ENCODE measurements at places on chromosomes 7 and 10.
A peak's percentile ranks its signal among the peaks of the same experiment; 100 is the strongest.

- DNase-seq, result peak; percentile 63
Observed at GRCh38 chr7:128409596-128410450, at the start of gene IMPDH1. IMPDH1 (minus strand) TSS chr7:128409982; CDS start chr7:128409901, 81 bp downstream.

DNA sequence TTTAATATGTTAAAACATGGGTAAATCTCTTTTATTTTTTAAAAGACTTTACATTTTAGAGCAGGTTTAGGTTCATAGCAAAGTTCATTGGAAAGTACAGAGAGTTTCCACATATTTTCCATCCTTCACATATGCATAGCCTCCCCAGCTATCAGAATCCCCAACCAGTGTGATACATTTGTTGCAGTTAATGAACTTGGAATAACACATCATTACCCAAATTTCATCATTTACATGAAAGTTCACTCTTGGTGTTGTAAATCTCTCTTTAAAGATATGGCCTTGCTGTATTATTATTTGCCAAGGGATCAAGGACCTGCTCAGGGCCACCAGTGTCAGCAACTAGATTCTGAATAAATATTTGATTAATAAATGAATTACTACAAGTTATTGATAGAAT is 263.4 kb downstream of the CDK14 start:
- no peak for DNase-seq

DNA sequence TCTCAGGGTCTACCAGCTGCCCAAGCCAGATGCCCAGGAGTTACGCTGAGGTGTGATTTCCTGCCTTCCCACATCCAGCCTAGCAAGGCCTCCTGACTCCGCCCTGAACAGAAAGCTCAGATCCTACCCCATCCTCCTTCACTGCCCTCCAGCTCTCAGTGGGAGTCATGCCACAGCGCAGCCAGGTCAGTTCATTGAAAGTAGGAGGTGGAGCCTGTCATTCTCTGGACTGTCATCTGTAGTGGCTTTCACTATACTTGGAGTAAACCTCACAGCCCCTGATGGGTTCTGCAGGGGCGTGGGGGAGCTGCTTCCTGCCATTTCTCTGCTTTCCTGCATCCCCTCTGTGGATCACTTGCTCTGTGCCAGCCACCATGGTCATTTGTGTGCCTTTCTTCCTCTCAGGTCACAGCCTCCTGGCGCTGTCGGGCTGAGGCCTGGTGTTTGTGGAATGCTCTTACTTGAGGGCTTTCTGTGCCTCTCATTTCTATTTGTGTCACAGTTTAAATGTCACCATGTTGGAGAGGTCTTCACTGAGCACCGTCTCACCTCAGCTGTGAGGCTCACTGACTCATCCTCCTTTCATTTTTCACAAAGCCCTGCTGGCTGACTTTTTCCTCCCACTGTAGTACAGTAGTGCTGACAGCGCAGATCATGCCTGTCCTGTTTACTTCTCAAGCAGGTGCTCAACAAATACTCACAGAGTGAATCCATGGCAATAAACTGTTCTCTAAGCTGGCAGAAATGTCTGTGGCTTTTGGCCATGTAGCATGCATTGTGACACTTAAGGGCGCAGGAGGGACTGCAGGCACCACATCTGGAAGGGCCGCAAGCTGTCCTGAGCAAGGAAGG is 61.0 kb upstream of the TMEM248 start:
- no peak for DNase-seq

- DNase-seq, result no peak
Observed at GRCh38 chr7:45920502-45921380, at the start of gene IGFBP3. IGFBP3 (minus strand) TSS chr7:45921272; CDS start chr7:45921140, 132 bp downstream.

DNA sequence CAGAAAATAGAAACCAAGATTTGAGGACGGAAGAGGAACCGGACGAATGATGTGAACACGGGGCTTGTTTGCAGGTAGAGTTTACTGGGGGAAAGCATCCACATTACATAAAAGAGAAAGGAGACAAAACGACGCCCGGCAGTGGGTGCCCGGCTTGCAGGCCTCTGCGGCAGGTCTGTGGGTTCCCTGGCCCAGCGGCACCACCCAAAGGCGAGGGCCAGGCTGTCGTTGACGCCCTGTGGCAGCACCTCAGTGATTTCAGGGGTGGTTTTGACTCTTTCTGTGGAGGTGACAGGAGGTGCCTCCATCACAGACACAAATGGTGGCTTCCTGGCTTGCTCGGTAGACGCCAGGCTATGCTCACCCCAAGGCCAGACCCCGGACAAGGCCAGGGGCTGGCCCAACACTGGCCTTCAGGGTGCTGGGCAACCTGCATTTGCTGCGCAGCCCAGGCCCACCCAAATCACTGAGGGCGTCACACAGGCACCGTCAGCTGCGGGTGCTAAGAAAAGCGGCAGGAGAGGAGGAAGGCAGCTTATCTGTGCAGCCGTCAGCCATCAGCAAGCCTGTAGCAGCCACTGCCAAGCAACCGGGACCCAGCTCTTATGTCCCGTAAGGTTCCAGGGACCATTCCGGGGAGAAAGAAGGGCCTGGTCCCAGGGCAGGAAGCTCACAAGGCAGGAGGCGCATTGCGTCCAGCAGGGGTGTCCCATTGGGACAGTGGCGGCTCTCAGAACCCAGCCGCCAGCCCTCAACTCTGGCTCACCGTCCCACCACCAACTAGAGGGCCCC is 230.3 kb downstream of the PTPRN2 start:
- DNase-seq, result no peak

GRCh38 chr7:1248143-1248915 is 15.7 kb downstream of the UNCX start:
- no peak for DNase-seq

- DNase-seq, result no peak
Observed at GRCh38 chr7:11952972-11953371, 121.0 kb upstream of the THSD7A start.

DNA sequence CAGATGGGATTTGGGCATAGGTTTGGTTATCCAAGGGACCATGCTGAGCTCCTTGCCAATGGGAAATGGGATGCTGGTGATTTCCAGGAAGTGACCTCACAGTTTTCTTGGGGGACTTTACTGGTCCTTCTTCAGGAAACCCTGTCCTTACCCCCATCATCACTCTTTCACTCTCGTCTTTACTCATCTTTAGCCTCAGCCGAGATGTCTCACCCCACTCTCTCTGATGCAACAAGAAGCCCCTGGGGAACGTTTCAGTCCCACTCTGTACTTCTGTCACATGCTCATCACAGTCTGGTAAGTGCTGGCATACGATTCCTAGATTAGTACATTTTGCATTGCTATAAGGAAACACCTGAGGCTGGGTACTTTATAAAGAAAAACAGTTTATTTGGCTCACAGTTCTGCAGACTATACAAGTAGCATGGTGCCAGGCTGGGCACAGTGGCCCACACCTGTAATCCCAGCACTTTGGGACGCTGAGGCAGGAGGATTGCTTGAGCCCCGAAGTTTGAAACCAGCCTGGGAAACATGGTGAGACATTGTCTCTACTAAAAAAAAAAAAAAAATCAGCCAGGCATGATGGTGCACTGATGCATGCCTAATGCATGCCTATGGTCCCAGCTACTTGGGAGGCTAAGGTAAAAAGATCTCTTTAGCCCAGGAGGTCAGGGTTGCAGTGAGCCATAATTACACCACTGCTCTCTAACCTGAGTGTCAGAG is 63.5 kb upstream of the VKORC1L1 start:
- DNase-seq, result no peak

- DNase-seq, result peak; percentile 91
Observed at GRCh38 chr7:101126651-101127459, at the start of gene SERPINE1. SERPINE1 (plus strand) TSS chr7:101127104; CDS start chr7:101128394, 1,290 bp downstream.

DNA sequence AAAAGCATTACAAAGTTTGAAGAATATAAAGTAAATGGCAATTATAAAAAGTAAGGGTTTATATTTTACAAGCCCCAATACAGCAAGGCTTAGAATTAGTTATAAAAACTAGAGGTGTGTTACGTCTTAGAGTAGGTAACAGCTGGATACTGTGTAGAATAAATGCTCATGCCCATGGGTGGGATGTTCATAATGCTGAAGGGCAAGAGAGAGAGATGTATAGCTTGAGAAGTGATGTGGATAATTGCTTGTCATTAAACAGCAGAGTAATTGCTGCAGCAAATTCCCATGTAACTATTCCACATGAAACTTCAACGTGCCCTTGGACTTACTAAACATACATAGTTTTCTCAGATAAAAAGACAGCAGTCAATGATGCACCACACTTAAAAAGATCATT is 233.8 kb downstream of the IMMP2L start:
- DNase-seq, result no peak

GRCh38 chr7:2934984-2935740 is 91.1 kb upstream of the GNA12 start:
- no peak for DNase-seq

GRCh38 chr7:138228769-138229168 is 152.5 kb downstream of the AKR1D1 start:
- DNase-seq, result no peak

DNA sequence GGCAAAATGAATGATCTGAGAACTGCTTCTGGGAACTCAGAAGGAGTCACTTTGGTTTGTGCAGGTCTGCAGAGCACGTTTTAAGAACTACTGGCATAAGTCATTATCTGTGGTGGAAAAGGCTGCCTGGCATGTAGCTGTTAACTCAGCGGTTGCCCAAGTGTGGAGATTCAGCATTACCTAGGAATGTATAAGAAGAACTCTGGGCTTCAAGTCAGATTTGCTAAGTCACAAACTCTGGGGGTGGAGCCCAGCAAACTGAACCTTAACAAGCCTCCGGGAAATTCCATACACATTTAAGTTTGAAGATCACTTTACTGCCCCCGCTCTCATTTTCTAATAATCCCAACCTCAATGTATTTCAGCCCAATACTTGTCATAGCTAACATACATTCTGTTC is 31.1 kb downstream of the PLXDC2 start:
- DNase-seq, result no peak
